ENCODE measurements at places on chromosomes 2 and 18.

DNA sequence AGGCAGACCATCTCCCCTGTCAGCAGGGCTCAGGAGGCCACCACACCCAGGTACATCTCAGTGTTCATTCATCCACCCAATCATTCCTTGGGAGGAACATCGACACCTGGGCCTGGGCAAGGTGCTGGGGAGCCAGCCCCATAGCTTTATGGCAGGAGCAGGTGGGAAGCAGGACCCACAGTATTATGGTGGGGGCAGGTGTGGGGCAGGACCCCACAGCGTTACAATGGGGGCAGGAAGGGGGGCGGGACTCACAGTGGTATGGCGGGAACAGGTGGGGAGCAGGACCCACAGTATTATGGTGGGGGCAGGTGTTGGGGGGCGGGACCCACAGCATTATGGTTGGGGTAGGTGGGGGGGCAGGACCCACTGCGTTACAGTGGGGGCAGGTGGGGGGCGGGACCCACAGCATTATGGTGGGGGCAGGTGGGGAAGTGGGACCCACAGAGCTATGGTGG is 128.9 kb upstream of the HS6ST1 start:
- no peak for DNase-seq

DNA sequence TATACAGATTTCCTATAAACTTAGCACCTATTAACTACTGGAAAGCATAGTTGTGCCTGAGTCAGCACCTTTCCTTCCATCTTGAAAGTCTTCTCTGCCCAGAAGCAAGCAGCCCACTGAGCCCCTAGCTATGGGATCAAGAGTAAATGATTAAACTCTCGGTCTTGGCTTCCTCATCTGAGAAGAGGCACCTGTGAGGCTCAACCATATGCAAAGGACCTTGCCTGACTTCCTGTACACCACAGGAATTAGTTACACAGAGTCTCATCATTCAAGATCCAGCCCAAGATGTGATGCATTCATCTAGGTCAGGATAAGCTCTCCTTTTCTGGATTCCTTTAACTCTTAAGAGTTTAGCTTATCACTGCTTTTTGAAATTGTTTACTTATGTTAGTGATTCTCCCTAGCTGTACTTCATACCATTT is 96.0 kb downstream of the CDH2 start:
- DNase-seq: no peak

DNA sequence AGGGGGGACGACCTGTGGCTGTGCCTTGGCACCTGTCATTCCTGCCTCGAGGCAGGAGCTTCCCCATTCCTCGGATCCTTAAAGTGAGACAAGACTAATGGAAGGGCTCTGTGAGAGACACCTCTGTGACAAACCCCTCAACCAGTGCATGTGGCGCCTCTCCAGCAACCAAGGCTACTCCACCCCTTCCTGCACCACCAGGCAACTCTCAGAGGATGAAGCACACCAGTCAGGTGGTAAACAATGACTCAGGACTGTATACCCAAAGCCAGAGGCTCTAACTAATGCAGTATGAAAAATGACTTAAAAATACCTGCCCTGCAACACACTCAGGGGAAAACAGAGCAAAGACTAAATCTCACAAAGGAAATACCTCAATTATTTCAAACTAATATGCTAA is 136.9 kb downstream of the UXS1 start:
- no peak for DNase-seq

DNA sequence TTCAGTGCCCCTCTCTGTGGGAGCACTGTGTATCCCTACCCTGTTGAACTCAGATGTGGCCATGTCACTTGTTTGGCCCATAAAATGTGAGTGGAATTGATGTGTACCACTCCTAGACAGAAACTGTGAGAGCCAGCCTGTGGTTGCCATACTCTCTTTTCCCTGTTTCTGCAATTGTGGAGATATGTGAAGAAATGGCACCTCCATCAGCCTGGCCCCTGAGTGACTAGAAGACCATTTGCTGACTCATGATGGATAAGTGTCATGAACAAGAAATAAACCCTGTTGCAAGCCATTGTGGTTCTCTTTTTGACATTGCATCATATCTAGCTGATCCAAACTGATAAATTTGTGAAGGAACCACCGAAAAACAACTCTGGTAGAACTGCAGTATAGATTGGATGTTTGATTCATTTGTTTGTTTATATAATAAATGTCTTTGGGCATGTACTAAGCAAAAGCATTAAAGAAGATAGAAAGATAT is 214.5 kb upstream of the FBXO11 start:
- DNase-seq: no peak

DNA sequence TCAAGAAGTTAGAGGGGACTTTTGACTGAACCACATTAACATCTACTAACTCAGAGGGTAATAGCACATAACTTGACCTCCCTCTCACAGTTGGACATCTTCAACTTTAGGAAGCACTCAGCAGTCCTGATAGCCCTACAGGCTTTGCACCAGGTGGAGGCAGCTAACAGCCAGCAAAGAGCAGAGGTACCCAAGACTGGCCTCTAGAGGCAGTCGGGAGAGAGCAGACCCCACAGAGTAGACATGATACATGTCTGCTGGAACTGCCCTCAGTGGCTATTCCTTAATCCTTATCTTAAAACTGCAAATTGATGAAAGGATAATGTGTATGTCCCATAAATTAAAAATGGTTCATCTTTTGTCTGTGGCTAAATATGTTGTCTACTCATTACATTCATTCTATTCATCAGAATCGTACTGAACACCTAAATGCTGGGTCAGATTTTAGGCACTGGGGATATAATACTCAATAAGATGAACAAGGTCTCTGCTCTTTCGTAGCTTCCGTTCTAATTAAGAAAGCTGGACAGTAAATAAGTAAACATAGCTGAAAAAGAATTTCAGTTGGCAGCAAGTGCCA is 49.8 kb downstream of the CAB39 start:
- no peak for DNase-seq

- peak; percentile 42 for DNase-seq
Measured at GRCh38 chr2:96265349-96265839, 403 bp downstream of the TMEM127 start.

- no peak for DNase-seq
Measured at GRCh38 chr2:108324531-108325255, 36.0 kb downstream of the SULT1C2 start.

DNA sequence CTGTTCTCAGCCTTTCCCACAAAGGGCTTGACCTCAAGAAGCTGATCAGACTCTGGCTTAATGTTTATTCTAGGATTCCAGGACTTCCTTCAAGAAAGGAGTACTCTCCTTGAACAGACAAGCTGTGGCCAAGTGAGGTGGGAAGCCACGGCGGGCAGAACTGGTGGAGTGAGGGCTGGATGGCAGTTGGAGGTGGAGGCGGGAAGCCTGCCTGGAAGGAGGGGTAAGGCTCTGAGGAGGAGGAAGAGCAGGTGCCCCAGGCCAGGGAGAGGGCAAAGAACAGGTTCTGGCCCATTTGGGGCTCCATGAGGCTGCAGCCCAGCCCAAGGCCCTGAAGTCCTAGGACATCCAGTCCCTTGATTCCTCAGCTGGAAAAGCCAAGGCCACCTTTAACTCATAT is 143.9 kb downstream of the CYP26B1 start:
- no peak for DNase-seq

DNA sequence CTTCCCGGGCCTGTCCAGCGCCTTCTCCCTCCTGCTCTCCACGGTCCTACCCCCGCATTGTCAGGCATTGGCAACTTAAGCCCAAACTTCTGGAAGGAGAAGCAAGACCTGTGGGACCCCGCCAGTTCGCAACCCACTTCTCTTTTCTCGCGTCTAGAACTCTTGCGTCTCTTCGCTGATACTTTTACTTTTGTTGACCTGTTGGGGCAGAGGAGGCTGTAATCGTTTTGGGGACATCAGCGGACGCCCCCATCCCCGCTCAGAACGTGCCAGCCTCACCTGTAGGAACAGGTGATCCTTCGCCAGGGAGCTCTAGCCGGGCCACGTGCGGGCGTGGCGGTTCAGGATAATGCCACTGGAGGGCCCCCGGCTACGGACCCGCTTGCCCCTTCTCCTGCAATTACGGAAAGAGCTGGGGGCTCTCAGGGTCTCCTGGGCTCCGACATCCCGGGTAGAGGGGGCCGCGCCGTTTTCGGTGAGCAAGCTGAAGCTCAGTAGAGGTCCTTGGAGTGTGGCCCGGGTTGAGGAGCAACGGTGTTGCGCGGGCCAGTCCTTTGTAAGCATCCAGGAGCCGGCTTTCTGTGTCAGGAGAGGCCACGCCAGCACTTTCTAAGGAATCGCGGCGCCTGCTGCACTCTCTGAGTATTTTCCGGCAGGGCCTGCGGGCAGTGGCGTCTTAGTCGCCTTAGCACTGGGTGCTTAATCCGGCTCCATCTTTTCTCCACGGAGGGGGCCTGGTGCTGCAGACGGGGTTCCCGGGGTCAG is 1.6 kb downstream of the MTCL1 start:
- DNase-seq: no peak
